Fibroblast of villous mesenchyme (primary cell): ENCODE measurements at places on chromosomes 3 and 15.

GRCh38 chr15:32828507-32829186 lies 110.8 kb downstream of the GREM1 start:
- DNase-seq = peak; percentile 74

DNA sequence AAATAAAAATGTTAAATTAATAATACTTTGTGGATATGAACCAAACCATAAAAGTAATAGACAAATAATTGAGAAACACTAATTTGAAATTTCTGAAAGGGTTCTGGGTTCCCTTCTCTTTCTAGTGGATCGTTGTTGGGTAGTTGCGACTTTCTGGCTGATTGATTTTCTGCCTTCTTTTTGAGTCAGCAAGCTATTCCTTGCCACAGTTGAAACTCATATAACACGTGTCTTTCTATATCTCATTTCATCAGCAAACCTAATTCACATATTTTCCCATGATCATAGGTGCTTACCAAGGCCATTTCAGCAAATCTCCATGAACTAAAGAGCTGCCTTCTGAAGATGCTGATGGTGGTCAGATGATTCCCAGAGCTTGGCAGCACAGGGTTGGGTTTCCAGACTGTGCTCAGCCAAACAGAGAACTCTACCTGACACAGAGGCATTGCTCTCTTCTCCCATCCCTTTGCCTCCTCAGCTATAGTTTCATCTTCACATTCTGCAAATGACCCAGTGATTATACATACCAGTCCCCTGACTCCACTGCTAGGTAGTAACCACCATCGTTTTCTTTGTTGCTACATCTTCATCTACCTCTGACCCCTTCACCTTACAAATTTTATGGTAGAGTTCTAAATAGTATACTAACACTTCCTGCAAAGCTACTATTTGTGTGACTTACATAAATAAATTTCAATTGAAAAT lies 383.9 kb upstream of the DPH6 start:
- DNase-seq = no peak

DNA sequence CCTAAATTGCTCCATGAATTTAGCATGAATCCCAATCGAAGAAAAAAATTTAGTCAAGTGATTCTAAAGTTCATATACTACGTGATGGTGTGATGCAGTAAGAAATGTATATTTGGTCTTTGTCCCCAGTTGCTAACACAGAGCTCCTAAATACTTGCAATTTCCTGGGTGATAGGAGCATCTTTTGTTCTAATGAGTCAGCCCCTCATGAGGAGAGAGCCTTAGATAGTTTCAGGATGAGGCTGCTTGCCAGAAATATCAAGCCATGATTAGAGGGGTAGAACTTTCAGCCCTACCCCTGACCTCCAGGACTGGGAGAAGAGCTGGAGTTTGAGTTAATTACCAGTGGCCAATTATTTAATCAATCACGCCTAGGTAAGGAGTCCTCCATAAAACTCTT lies 170.2 kb downstream of the PDE8A start:
- DNase-seq = no peak

- DNase-seq = peak; percentile 48
Observed at GRCh38 chr15:24772686-24773373, 97.3 kb downstream of the NPAP1 start.

- DNase-seq = peak; percentile 99
Observed at GRCh38 chr3:129413687-129414506, 14.5 kb downstream of the EFCAB12 start.

DNA sequence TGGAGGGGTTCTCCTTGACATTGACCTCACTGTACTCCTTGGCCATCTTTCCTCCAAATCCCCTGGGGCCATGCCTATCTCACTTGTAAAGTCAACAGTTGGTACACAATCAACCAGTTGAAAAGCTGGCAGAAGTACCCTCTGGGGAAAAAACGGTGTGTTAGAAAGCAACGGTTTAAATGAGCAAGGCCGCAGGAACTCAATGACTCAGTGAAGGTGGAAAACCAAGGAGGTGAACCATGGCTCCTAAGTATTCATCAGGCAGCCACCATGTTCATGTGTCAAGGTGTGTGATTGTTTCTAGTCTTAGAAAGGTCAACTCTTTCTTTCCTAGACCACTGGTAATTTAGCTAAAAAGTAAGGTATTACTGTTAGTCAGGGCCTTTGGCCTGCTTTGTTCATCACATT lies 130.9 kb upstream of the SATB1 start:
- DNase-seq = no peak

DNA sequence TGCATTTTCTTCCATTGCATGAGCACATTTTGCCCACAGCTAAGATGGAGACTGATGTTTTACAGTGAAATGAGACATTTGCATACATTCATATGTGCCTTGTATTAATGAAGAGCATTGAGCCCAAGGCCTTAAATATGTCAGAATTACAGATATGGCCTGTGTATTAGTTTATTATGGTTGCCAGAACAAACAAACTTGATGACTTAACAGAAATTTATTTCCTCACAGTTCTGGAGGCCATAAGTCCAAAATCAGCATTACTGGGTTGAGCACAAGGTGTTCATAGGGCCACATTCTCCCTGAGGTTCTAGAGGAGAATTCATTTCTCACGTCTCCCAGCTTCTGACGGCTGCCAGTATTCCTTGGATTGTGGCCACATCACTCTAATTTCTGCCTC lies 302.6 kb upstream of the TGFBR2 start:
- no peak for DNase-seq

GRCh38 chr3:26920646-26921478 lies 298.3 kb downstream of the LRRC3B start:
- DNase-seq = no peak

DNA sequence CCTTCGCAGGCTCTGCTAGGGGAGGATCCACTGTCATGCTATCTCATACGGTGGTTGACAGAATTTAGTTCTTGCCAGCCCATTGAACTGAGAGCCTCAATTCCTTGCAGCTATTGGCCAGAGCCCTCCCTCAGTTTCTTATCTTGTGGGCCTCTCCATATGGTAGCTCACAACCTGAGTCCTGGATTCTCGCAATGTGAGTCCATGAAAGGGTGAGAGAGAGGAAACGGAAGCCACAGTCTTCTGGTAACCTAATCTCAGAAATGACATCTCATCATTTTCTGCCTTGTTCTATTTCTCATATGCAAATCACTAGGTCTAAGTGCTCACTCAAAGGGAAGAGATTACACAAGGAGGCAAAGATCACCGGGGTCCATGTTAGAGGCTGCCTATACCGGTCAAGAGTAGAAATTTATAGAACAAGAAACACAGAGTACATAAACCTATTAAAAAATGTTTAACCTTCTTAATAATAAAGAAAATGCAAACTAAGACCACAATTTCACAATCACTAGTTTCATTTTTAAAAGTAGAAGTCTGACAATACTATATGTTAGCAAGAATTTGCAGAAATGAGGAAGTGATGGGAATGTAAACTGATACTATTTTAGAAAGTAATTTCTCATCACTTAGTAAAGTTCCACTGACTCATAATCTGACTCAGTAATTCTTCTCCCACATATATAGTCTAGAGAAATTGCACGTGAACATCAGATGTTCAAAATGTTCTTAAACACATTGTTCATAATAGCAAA lies 378.4 kb upstream of the AGTR1 start:
- peak; percentile 75 for DNase-seq

DNA sequence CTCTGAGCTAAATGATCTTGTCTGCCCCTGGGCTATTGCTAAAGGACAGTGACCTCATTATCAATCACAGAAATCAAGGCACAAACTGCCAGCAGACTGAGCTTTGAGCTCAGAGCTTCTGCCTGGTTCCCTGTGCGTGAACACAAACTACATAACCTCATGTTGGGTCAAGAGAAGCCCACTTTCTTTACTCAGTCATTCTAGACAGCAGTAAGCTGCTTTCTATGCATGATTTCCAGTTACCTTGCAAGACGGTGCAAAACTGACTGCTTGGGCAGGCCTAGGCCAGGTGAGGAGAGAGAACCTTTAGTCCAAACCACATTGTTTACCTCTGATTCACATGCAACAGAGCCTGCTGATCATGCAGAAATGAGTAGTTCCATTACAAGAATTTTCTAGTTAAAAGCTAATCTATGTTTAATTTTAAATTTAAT lies 75.1 kb downstream of the ARRDC4 start:
- no peak for DNase-seq

- DNase-seq = no peak
Observed at GRCh38 chr3:98954242-98954641, 52.7 kb upstream of the DCBLD2 start.

GRCh38 chr3:78165876-78166275 lies 1126.0 kb downstream of the ROBO2 start:
- no peak for DNase-seq

DNA sequence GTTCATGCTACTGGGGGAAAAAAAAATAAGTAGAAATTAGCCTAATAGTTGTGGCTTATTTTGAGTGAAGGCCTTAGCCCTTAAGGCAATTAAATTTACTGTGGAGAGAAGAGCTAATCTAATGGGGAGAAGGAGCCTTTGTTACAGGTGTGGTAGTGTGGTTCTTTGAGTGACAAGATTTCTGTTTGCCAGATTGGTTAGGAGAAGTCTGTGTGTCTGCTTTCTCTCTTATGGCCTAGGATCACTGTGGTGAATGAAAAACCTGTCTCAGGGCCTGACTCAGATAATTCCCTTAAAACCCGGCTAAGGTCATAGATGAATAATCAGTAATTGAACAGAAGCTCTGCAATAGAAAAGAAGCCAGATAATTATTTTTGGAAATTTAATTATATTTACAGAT lies 27.0 kb downstream of the OPA1 start:
- no peak for DNase-seq
